ENCODE measurements at places on chromosomes 7 and 10. TPM values are rescaled to one million over a fixed set of nuclear protein-coding genes. Genes with fewer than 3 reads are reported as not detected.

SPDYE6 gene
- total RNA-seq, result not detected

CCT6A gene
- 294 TPM for total RNA-seq

KCNH2 gene
- 0.51 TPM for total RNA-seq

PRSS37 gene
- not detected for total RNA-seq

KLF14 gene
- total RNA-seq, result 0.05 TPM

LDB3 gene
- 0.04 TPM for total RNA-seq

STEAP4 gene
- 0.01 TPM for total RNA-seq
